ENCODE measurements at places on chromosomes 3 and 15.

DNA sequence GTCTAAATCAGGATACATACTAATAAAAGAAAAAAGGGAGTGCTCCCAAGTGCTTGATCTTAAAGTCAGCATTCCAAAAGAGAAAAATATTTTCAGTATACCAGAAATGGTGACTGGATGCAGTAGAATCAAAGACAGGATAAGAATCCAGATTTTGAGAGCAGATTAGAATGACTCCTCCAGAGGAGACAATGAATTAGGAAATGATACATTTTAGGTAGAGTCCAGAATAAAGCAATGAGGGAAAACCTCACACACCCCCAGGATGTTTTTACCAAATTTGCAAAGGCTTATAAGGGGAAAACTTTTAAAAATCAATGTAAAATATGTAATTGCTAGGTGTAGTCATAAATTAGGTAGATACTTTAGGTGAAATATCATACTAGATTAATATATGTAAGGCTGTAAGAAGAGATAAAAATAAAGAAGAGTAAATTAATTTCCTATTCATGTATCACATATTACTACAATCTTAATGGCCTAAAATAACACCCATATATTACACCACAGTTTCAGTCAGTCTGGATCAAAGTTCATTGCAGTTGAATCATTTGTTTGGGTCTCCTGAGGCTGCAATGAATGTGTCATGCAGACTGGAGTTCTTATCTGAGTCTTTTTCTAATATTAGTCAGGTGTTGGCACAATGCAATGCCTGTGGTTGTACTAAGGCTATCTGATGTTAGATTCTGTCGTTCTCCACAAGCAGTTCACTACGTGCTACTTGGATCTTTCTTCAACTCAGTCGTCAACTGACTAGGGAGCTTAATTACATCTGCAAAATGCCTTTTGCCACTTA, 547.8 kb upstream of the EPHA6 start:
- DNase-seq: peak; percentile 35

- no peak for DNase-seq
Observed at GRCh38 chr3:179666030-179666429, 13.2 kb downstream of the USP13 start.

GRCh38 chr15:81007428-81008064, 6.8 kb downstream of the TLNRD1 start:
- no peak for DNase-seq

- no peak for DNase-seq
Observed at GRCh38 chr3:52222319-52223221, 2.9 kb downstream of the TLR9 start.

GRCh38 chr3:185406121-185406620, 43.2 kb downstream of the MAP3K13 start:
- no peak for DNase-seq

- DNase-seq: no peak
Observed at GRCh38 chr3:120258009-120258408, 27.0 kb downstream of the GPR156 start.

- DNase-seq: no peak
Observed at GRCh38 chr3:143581972-143582722, 266.1 kb downstream of the SLC9A9 start.

GRCh38 chr3:66956742-66957141, 41.4 kb upstream of the KBTBD8 start:
- DNase-seq: no peak

- peak; percentile 43 for DNase-seq
Observed at GRCh38 chr15:33243393-33243792, 48.9 kb upstream of the FMN1 start.

DNA sequence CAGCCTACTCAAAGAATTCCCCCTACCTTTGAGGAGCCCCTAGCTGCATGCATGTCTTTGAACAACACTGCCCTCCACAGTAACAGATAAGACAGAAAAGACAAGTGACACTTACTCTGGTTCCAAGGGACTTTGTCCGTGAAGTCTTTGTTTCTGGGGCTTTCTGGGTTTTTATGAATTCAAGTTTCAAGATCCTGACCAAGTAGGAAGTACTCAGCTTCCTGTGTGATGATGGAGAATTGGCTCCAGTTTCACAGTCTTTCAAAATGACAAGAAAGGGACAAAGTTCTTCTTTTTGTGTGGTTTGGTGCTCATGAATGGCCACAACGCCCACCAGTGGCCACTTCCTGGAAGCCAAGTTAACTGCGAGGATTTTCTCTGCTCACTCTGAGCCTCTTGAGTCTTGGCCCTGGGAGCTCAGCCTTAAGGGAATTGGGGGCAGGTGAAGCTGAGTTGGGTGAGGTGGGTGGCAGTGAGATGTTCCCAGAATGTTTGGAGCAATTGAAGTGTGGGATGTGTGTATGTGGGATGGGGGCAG, at the start of gene CCR1:
CCR1 (minus strand) TSS at position 147 of the 538 bp plus-strand sequence. CDS start 4,000 bp downstream, outside the sequence.
- no peak for DNase-seq

- peak; percentile 13 for DNase-seq
Observed at GRCh38 chr3:168030577-168030976, 65.1 kb downstream of the GOLIM4 start.

DNA sequence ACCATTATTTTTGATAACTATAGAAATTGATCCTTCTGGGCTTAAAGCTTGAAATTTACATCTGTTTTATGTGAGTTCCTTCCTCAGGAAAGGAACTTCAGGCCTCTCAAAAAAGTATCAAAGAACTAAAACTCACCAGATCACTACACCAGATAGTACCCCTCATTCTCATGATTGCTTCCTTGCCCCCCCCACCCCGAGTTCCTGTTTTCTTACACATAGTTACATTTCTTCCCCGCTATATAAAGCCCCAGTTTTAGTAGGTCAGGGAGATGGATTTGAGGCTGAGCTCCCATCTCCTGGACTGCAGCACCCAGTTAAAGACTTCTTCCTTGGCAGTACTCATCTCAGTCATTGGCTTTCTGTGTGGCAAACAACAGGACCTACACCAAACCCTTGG, 80.3 kb upstream of the HRH1 start:
- DNase-seq: no peak

DNA sequence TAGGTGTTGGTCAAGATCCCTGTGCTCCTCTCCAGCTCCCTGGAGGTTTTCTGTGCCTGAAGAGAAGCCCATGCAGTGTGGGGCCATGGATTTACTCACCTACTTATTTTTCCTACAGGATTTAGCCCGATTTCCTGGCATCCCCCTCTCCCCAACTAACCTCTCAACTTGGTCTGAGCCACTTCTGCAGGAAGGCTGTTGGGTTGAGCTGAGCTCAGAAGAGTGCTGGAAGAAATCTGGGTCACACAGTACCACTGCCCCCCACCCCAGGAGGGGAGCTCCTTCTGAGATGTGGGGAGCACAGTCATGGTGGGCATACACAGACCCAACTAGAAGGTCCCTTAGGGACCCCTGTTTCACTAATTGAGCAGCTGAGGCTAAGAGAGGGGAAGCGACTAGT, 34.4 kb upstream of the SLCO2A1 start:
- DNase-seq: no peak

DNA sequence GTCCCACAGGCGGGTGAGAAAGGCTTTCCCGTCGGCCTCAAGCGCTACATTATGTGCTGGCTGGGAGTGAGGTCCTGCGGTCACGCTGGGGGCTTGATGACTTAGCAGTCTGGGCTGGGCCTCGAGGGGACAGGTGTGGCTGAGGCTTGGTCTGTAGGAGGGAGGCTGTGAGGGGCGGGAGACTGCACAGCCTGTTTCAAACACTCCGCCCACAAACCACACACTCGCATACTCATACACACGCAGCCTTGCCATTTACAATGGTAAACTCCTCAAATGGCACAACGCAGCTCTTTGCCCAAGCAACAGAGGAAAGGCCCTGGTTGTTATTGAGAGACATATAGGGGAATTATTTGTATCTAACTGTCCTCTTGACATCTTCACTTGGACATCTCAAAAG, 32.4 kb upstream of the RASGRF1 start:
- no peak for DNase-seq

GRCh38 chr3:48684480-48685143, 1.1 kb downstream of the NCKIPSD start:
- no peak for DNase-seq

- no peak for DNase-seq
Observed at GRCh38 chr15:56960116-56960515, 41.7 kb downstream of the TCF12 start.

DNA sequence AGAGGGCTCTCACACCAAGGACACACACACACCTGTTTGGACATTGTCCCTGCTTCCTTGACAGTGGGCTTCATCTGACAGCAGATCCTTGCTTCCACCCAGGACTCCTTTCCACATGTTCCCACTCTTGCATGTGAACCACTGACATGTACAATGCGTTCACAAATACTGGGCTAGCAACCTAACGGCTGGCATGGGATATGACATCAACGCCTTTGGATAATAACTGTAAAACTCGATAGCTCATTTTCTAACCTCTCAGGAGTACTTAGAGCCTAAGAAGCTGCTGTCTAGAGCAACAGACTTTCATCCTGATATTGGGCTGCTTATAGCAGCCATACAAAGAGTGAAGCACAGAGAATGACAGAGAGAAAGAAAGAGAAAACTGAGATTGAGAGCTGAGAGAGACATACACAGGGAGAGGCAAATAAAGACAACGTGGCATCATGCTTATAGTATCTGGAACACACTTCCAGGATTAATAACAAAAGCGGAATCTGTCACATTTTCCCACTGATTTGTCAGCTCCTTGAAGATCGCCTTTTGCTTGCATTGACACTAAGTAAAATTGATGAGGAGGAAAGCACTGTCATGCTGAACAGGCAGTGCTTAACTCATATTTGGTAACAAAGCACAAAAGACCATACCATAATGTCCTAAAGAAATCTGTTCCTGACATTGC, 1.7 kb downstream of the GUCA1C start:
- DNase-seq: no peak

DNA sequence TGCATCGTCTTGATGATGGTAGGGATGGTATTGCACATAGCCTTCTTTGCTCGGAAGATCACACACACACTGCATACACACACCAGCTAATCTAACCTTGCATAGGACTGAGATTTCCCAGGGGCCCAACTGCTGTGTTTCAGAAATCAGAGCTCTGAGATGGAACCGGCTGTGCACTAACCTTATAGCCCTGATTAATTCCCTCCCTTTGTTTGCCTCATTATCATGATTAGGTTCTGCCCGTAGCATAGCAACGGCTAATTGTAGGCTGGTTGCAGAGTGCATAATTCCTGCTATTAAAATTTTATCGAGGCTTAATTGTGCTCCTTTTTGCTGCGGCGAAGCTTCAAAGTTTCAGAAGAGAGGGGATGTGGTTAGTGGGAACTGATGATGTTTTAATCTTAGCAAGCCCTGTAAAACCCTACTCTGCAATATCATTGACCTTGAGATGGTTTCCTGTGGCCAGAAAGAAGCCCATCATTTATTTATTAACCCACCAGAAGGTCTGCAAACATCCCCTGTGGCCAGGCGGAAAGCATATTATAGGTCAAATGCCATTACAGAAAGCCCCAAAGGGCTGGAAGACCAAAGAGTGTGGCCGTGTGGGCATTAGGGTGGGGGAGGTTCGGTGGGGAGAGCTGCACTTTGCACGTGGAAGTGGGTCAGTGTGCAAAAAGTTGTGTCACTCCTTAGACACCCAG, 56.2 kb upstream of the GLCE start:
- no peak for DNase-seq

GRCh38 chr15:62456011-62456920, 291.2 kb upstream of the C2CD4B start:
- no peak for DNase-seq

- no peak for DNase-seq
Observed at GRCh38 chr3:29194139-29194538, 86.7 kb upstream of the RBMS3 start.

- DNase-seq: peak; percentile 23
Observed at GRCh38 chr15:93837450-93837849, 393.9 kb upstream of the MCTP2 start.

GRCh38 chr15:70742928-70743327, 20.4 kb downstream of the UACA start:
- DNase-seq: peak; percentile 7

- peak; percentile 24 for DNase-seq
Observed at GRCh38 chr3:57179580-57180410, 14.6 kb upstream of the IL17RD start.

- peak; percentile 39 for DNase-seq
Observed at GRCh38 chr3:87298111-87298718, 21.8 kb upstream of the POU1F1 start.

GRCh38 chr15:25242957-25243799, 195.6 kb downstream of the UBE3A start:
- DNase-seq: no peak

DNA sequence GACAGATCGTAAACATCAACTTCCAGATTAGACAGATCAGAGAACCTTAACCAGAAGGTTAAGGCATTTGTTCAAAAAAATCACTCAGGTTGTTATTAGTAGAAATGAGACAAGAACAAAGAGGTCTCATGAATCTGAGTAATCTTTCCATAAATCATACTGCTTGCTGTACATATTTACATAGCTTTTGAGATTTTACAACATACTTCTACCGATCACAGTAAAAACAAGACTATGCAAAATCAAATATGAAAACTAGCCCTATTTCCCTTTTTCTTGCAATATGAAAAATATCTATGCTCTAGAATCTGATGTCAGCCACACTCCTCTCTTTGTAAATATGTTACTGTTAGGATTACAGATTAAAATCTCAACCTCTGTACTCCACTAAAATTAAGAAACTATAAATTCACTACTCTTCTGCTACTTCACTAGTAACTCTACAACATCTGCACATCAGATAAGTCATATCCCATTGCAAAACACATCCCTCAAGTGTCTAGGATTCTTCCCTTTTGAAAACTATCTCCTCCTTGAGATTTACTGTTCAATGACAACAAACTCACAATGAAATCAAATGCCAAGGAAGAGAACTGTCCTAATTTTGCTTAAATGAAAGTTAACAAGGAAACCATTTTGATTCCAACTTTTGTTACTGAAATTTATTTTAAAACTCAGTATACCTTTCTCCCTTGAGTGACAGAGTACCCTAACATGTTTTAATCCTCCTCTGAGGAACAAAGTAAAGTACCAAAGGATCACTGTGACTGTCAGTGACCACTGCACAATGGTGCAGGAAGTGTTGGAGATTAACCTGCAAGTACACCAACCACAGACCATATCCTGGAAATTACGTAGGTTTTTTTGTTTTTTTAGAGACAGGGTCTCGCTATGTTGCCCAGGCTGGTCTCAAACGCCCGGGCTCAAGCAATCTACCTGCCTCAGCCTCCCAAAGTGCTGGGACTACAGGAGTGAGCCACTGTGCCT, 12.8 kb downstream of the DCUN1D1 start:
- no peak for DNase-seq

DNA sequence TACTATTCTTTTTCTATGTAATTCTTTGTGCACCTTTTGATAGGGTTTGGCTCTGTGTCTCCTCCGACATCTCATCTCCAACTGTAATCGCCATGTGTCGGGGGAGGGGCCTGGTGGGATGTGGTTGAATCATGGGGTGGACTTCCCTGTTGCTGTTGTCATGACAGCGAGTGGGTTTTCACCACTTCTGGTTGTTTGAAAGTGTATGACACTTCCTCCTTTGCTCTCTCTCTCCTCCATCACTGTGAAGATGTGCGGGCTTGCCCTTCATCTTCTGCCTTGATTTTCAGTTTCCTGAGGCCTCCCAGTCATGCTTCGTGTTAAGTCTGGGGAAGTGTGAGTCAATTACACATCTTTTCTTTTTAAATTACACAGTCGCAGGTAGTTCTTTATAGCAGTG, 225.8 kb upstream of the DPPA4 start:
- DNase-seq: no peak
